ENCODE measurements at places on chromosomes 16 and 17.
A peak's percentile ranks its signal among the peaks of the same experiment; 100 is the strongest.

DNA sequence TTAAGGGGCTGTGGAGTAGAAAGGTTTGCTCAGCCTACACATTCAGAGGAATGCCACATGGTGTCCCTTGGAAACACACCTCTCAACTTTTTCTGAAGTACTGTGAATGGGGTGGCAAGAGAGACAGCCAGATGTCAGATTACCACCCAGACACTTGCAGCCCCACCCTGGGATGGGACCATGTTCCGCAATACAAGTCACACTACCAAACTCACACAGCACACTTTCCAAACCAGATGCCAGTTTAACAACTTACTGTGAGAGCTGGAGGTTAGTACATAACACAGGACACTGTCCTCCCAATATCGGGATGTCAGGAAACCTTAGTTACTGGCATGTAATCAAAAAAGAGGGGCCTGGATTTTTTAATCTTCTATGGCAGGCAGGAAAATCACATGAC lies 7.9 kb downstream of the USP7 start:
- DNase-seq: no peak

DNA sequence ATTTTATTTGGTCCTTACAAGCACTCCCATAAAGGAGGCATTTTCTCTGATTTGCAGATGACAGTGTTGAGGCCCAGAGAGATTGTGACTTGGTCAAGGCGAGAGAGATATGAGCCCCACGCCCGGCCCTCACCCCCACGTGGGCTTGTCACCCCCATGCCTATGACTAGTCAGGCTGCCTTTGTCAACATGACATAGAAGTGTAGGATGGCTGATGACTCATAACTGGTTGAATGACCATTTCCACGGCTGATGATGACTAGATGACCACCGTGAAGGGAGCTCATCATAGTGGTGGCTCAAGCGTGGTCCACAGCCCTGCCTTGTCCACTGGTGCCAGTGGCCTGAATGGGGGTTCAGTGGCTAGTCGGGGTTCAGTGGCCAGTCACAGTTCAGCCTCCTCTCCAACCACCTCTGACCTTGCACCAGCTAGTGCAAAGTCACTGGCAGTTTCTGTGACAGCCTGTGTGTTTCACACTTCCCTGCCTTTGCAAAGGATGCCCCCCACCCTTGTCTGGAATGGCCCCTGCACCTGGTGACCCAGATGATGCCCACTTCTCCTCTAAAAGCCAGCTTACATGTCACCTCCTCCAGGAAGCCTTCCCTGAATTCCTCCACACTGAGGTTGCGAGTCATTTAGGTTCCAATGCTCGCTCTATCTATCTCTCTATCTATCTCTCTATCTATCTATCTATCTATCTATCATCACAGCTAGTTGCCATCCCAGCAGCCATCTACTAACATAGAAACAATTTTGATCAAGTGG lies 3.8 kb upstream of the WSCD1 start:
- no peak for DNase-seq

GRCh38 chr16:19817875-19818274 lies 66.8 kb downstream of the GPRC5B start:
- no peak for DNase-seq

DNA sequence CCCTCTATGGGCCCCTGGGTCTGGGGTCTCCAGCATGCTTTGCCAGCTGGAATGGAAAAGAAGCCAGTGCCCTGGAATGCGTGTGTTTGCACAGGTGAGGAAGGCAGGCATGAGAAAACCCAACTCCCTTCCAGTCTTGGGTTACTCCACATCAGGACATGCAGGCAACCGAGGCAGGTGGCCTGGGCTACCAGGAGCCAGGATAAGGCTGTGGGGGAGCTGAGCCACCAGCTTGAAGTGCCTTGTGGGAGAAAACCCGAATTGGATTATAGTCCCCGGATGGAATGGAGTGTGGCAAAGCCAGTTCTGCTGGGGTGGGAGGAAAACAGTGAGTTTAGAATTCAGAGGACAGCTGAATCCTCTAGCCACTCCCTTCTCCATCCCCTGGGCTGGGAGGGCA lies 7.2 kb downstream of the SRCIN1 start:
- DNase-seq: peak; percentile 96

DNA sequence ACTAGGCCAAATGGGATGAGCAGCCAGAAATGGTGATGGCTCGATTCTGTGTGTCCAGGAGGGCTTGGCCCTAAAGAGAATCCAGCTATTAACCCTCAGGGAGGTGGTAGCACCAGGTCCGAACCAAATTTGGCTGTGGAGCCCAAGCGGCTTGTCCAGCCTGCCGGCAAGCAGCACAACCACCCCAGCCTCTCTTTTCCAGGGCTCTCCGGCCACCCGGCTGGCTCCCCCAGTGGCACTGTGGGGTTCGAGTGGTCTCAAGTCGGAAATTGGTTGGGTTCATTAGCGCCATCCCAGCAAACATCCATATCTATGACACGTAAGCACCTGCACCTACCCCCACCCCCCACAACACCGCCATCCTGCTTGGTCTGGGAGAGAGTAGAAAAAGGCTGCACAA lies 35.4 kb downstream of the PLCD3 start:
- no peak for DNase-seq

GRCh38 chr17:38922538-38923297 lies 2.7 kb upstream of the LASP1NB start:
- peak; percentile 76 for DNase-seq

GRCh38 chr16:48356633-48357376 lies 28.4 kb downstream of the SIAH1 start:
- no peak for DNase-seq

DNA sequence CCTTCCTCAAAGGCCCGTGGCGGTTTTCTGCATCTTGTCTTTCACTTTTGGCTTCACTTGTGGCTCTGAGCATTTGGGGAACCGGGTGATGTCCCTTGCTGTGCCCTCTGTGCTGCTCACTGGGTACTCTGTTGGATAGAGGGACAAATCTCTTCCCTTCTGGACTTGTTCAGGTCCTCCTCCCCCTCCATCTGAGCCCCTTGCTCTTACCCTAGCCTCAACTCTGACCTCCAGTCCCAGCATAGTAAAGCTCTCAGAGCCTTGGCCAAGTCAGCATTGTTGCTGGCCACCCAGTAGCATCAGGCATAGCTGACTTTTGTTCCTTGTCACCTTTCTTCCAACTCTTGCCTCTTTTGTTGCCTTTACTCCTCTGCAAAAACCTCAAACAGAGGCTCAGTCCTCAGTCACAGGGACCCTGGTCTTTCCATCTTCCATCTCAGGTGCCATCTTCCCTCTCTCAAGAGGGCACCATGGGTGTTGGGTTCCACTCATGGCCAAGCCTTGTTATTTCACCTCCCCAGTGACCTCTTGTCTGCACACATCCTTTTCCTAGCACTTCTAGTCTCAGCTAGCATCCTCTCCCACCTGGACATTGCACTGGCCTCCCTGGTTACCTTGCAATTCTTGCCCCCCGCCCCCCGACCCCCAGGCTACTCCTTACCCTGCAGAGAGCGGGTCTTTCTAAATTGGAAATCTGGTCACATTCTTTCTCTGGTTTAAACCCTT lies 393 bp upstream of the PSMB10 start:
- DNase-seq: no peak

DNA sequence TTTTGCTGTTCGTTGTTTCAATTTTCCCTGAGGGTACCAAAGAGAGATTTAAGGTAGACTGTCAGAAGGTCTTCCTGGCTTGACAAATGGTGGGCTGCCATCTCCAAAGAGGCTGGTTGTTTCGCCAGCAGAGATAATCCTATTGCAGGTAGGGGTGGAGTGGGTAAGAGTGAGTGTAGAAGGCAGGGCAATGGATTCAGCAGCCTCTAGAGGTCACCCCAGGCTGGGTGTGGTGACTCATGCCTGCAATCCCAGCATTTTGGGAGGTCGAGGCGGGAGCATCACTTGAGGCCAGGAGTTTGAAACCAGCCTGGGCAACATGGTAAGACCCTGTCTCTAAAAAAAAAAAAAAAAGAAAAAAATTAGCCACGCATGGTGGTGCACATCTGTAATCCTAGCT lies 34.6 kb downstream of the DCAKD start:
- DNase-seq: peak; percentile 64

- no peak for DNase-seq
Measured at GRCh38 chr16:84940670-84941551, 70.4 kb downstream of the ZDHHC7 start.

GRCh38 chr16:49698931-49699840 lies 156.7 kb downstream of the ZNF423 start:
- DNase-seq: peak; percentile 37

GRCh38 chr16:8505327-8505991 lies 84.9 kb downstream of the TMEM114 start:
- DNase-seq: peak; percentile 45

GRCh38 chr17:55237841-55238178 lies 26.9 kb upstream of the HLF start:
- DNase-seq: no peak

- DNase-seq: no peak
Measured at GRCh38 chr16:29014561-29015069, 29.8 kb downstream of the LAT start.

GRCh38 chr16:88478889-88479792 lies 26.1 kb downstream of the ZFPM1 start:
- no peak for DNase-seq

GRCh38 chr16:9484881-9485280 lies 393.4 kb downstream of the HAPSTR1 start:
- DNase-seq: no peak

- DNase-seq: no peak
Measured at GRCh38 chr16:82641336-82641984, 14.7 kb downstream of the CDH13 start.

DNA sequence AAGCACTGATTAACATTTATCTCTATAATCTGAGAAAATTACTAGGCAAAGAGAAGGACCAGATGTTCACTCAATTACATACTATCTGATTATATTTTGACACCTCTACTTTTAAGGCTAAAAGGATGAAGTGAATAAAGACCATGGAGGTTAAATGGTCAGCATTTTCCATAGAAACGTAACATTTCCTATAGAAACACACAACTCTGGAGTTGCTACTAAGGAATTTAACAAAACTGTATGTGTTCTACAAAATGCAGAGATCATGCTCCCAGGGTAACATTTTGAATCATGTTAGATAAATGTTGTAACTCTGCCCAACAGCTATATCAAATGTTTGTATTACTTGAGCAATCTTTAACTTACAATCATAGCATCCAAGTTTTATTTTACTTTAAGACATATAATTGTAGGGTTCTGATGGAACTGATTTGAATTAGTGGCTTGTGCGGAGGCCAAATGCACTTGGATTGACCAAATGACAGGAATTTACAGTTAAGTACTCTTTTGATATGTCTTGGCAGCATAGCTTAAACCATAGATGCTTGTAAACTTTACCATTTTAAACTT lies 97.7 kb downstream of the RPGRIP1L start:
- no peak for DNase-seq

DNA sequence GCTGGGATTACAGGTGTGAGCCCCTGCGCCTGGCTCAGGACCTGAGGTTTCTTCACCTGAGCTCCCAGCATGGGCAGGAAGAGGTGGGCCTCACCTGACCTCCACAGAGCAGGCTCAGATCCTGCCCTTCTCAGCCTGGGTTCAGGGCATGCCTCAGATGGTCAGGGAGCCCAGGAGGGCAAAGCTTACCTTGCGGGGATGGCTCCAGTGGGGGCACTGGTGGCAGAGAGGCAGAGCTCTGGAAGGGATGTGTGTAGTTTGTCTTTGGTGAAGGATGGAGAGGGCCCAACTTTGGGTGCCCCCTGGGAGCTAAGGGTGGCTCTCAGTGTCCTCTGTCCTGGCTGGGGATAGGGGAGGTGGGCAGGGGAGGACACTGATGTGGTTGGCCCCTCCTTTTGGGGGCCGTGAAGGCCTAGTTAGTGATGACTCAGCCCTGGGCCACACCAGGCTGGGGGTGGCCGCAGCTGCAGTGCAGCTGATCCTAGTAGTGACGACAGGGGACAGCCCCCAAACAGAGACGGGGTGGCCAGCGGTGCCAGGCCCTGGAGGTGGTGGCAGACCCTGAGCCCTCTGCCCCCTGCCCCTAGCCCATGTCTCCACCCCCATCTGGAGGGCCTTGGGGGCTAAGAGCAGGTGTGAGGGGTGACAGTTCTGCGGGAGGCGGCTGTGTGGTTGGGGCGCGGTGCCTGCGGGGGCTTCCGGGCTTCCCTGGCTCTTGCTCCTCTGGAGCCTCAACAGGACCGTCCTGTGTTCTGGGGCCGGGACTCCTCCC lies 5.8 kb downstream of the NHERF2 start:
- DNase-seq: no peak

GRCh38 chr16:86286991-86287663 lies 223.2 kb upstream of the FOXF1 start:
- no peak for DNase-seq

- DNase-seq: no peak
Measured at GRCh38 chr17:9206741-9207332, 185.5 kb downstream of the NTN1 start.

GRCh38 chr17:78595135-78595810 lies 18.1 kb upstream of the DNAH17 start:
- DNase-seq: no peak

- DNase-seq: peak; percentile 81
Measured at GRCh38 chr17:17354560-17355349, 51.6 kb downstream of the NT5M start.

DNA sequence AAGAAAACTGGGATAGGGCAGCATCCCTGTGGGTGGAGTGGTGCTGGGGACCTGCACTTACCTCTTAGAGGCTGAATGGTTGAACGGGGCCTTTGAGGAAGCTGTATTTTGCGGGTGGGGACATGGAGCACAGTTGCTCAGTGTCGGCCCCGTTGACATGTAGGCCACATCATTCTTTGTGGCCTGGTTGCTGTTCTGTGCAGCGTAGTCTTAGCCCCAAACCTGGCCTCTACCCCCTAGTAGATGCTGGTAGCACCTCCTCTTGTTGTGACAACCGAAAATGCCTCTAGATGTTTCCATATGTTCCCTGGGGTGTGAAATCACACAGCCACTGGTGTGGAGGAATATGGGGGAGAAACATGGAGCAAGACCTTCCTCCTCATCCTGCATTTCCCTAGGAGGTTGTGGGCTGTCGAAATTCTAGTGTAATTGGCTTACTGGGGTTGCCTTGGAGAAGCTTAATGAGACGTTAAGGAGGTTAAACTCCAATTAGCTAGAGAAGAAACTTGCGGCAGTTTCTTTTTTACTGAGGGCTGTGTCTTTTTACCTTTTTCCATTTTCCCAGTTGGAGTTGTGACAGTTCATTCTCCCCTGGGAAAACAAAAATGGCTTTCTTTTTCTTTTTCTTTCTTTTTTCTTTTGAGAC lies 9.4 kb downstream of the ABCC1 start:
- DNase-seq: no peak

- DNase-seq: peak; percentile 31
Measured at GRCh38 chr16:86640265-86640843, 62.0 kb downstream of the FOXL1 start.

GRCh38 chr16:473046-474043 lies 47.9 kb downstream of the RAB11FIP3 start:
- no peak for DNase-seq

DNA sequence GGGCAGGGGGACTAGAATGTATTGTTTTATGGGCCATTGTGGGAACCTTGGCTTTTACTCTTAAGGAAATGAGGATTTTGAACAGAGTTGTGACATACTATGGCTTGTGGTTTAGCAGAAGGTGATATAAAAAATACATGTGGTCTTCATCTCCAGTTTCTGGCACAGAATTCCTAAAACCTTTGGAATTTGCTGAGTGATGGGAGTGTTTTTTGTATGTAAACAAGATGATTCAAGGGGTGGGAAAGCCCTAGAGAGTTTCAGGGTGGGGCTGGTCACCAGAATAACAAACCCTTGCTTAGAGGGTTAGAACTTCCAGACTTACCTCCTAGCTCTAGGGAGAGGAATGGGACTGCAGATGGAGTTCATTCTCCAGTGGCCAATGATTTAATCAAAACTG lies 316.1 kb downstream of the PHKB start:
- DNase-seq: no peak

GRCh38 chr17:63764716-63765115 lies 8.7 kb downstream of the CCDC47 start:
- no peak for DNase-seq

- no peak for DNase-seq
Measured at GRCh38 chr17:830950-831349, 48.8 kb downstream of the MRM3 start.

All from ELF-1 (cell line).